CD4-positive, alpha-beta T cell treated with Interleukin-6 at 100 ng/mL for 8 hours (primary cell): ENCODE measurements at places on chromosomes 7 and 10.

- DNase-seq = no peak
Observed at GRCh38 chr10:110035070-110035921, 27.5 kb downstream of the ADD3 start.

DNA sequence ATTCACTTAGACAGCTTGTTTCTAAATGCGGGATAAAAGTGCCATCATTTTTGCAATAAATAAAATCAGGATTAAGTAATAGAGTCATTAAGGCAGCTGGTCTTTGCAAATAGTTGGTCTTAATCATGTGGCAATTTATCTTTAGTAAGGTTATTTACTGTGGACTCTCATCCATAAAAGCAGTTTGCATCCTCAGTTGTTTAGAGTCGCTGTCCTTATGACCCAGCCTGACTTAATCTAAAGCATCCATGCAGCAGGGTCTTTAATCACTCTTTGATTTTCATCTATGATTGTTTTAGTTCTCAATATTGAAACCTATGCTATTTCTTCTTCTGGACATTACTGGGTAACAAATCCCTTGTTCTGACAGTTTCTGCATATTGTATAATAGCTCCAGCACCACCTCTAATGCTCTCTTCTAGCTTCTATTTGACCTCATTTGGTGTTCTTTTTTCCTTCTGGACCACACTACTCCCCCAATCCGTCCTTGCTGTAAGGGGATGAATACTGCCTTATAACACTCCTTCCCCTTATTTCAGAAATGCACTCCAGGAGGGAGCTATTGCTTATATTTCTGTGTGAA is 95.0 kb downstream of the CD36 start:
- no peak for DNase-seq

DNA sequence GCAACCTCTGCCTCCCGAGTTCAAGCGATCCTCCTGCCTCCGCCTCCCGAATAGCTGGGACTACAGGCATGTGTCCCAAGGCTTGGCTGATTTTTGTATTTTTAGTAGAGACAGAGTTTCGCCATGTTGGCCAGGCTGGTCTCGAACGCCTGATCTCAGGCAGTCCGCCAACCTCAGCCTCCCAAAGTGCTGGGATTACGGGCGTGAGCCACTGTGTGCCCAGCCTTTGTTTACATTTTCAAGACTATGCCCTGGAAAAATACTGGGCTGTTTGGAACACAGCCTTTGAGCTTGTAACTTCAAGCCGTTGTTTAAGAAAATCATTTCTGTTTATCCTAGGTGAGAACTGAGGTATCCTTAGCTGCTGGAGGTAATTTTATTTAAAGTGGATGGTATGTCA is 1.9 kb downstream of the ZKSCAN1 start:
- DNase-seq = no peak

GRCh38 chr10:114068054-114068707 is 24.5 kb downstream of the ADRB1 start:
- no peak for DNase-seq

GRCh38 chr10:118980870-118981269 is 48.6 kb upstream of the NANOS1 start:
- DNase-seq = no peak

- peak; percentile 15 for DNase-seq
Observed at GRCh38 chr10:96910488-96911395, 78.6 kb downstream of the LCOR start.

DNA sequence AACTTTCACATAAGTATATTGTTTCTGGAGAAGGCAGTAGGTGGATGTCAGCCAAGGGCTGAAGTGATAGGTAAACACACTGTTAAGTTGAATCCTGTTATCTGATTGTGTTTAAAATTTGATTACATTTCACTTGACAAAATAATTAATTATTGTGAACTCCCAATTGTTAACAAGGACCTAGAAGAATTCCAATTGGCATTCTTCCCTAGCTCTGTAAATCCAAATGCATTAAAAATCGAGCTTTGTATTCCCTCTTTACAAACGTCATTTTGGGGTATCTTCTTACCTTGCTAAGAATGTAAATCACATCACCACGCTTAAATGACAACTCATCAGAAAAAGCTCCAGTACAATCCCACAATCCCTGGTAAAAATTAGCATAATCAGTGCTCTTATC is 179.9 kb downstream of the SKAP2 start:
- DNase-seq = no peak

- DNase-seq = no peak
Observed at GRCh38 chr10:103979530-103979929, 12.6 kb downstream of the SLK start.

GRCh38 chr10:119724593-119725516 is 995 bp upstream of the INPP5F start:
- no peak for DNase-seq

DNA sequence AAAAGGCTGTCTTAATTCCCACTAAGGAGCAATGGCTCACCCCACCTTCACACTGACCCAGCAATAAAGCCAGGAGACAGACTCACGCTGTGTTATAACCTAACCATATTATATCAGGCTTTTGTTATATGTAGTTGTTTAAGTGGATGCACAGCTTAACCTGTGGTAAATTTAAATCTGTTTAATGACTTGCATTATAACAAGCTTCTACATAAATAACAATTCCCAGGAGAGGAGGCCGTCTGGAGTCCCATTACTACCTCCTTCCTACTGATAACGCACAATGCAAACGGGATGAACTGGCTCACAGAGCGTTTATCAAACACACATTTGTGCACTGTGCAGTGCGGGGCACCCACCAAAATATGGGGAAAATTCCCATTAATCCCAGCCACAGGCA is 102.1 kb upstream of the MGMT start:
- DNase-seq = no peak

- no peak for DNase-seq
Observed at GRCh38 chr10:132332433-132332754, 401 bp downstream of the LRRC27 start.

DNA sequence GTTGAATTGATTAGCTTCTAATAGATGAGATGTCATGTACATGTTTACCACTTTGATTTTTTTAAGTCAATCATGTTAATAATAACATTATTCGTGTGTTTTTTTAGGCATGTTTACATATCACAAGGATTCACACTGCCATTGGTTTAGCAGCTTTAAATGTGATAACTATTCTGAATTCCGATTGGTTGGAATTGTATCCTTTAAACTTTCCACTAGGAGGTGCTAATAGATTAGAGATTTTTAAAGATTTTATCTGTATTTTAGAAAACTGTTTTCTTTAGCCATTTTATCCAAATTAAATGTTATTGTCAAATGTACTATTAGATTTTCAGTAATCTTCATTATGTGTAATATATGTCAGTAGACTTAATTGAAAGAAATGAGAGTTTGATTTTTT is 83.2 kb downstream of the HECTD2 start:
- no peak for DNase-seq

DNA sequence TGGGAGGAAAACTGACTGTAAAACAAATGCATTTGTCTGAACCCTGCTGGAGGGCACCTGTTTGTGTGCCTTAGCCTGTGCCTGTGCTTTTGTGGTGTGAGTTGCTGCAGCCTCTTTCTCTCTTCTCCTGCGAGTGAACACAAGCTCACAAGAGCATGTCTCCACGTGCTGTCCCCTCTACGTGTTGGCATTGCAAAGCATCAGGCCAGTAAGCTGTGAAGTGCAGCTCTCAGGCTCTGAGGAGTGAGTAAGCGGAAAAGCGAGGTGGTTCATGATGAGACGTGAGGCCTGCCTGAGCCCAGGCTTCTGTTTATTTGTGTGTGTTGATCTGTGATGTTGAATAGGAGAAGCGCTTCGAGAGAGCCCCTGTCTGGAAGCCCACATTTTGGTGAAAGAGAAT is 85.6 kb upstream of the PDCD4 start:
- no peak for DNase-seq

- DNase-seq = peak; percentile 46
Observed at GRCh38 chr10:128186959-128187787, 61.0 kb upstream of the MKI67 start.

- DNase-seq = no peak
Observed at GRCh38 chr10:132538790-132539421, 1.3 kb downstream of the INPP5A start.

DNA sequence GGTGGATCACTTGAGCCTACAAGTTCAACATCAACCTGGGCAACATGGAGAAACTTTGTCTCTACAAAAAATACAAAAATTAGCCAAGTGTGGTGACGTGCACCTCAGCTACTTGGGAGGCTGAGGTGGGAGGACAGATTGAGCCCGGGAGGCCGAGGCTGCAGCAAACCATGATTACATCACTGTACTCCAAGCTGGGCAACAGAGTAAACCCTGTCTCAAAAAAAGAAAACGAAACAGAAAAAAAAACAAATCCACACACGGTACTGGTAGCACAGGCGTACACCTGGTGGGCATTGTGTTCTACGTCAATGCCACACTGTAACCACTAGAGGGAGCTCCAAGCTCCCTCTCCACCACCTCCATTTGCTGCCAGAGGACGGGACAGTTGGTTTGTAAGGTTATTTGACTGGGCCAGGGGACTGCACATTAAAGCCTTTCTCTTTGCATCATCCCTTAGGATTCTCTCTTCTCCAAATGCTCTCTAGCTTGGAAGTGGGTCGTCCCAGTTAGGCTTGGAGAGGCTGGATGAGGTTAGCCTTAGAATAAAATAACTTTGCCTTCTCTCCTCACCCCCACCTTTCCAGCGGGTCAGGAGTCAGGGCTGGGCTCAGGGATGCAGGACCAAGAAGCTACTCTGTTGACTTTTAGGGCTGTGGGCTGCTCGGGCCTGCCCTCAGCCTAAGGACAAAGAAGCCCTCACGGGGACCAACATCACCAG is 130.8 kb downstream of the SORBS1 start:
- DNase-seq = peak; percentile 39

- DNase-seq = no peak
Observed at GRCh38 chr10:19629567-19629966, 186.7 kb upstream of the PLXDC2 start.

- no peak for DNase-seq
Observed at GRCh38 chr10:86286236-86287109, 80.1 kb downstream of the GRID1 start.

DNA sequence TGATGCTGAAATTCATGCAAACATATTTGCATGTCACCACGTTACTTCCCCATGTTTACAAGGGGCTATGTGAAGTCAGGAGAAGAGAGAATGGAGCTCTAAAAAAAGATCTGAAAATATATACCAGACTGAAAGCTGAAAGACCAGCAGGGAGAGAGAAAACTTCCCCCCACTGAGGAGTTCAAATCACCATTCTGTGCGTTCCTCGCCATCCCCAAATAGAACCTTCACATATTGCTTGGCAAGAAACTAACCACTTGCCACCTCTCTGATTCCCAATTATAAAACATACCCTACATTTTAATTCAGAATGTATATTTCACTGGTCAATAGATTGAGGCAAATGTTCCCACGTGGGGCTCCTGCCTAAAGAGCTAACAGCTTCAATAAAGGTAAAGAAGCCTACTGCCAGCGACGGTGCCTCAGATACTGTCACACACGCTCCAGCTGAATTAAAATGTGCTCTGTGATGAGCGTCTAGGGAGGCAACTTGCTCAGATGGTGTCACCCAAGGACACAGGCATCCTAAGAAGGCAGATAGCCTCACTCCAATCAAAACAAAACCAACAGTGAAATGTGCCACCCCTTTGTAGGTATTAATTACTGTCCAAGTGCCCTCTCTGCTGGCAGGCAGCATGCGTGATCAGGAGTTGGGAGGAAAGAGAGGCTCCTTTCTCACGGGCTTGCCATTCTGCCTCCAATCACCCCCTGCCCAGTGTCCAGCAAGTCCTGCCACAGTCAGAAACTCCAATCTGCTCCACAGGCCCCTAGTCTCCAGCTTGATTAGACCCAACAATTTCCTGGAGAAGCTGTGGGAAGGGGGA is 298.2 kb downstream of the GRID1 start:
- no peak for DNase-seq

DNA sequence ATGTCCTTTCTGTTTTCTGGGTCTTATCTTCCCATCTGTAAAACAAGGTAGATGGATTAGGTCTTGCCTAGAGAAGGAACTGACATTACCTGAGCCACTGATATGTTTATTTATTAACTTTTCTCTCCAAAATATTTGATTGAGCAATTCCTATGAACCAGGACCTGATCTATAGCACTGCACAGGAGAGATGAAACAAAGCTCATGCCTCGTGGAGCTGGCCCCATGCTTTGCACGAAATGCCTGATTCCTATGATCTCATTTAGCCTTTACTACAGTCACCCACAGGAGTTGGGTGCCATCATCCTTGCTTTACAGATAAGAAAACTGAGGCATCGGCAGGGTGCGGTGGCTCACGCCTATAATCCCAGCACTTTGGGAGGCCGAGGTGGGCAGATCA is 48.2 kb upstream of the ZMIZ1 start:
- DNase-seq = no peak

DNA sequence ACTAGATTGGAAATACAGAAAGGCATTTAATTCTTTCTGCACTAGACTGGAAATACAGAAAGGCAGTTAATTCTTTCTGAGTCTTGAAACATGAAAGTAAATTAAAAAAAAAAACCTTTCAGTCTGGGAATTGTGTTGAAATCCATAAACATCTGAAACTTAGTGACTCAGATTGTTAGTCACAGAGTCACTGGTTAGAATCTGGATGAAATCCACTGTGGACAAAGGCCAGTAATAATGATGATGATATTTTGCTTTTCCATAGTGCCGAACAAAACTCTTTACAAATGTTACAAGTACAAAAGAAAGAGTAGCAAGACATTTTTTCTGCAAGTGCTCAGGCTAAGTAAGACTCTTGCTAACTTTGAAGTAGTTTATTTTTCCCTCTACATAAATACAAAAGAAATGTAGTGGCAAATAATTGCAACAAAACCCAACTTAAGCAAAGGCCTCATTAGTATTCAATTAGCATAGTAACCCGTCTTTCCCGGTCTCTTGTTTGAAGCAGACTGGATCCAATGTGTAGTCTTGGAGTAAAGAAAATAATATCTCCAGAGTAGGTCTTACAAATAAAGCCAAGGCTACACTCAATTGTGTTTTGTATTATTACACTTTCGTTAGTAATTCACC is 5.8 kb upstream of the PRTFDC1 start:
- DNase-seq = no peak
